Ammon's horn (tissue), 1 donor: ENCODE measurements at places on chromosomes 1 and 21.
A peak's percentile ranks its signal among the peaks of the same experiment; 100 is the strongest.

GRCh38 chr21:43959231-43960116 lies 52.6 kb upstream of the TRAPPC10 start:
- no peak for DNase-seq

GRCh38 chr1:78375996-78376395 lies 114.8 kb upstream of the PTGFR start:
- no peak for DNase-seq

GRCh38 chr1:203199816-203200571 lies 13.5 kb upstream of the CHI3L1 start:
- DNase-seq, result peak; percentile 74

- peak; percentile 50 for DNase-seq
These were observed at the start of gene TRIM67 for GRCh38 chr1:231161667-231162296. Gene TRIM67, plus strand, starts transcription at chr1:231162058. Its CDS starts 912 bp downstream, at chr1:231162970.

GRCh38 chr1:77643456-77643855 lies 39.0 kb downstream of the ZZZ3 start:
- no peak for DNase-seq

- DNase-seq, result no peak
These were observed 114.6 kb upstream of the VAV3 start for GRCh38 chr1:108079440-108080025.

DNA sequence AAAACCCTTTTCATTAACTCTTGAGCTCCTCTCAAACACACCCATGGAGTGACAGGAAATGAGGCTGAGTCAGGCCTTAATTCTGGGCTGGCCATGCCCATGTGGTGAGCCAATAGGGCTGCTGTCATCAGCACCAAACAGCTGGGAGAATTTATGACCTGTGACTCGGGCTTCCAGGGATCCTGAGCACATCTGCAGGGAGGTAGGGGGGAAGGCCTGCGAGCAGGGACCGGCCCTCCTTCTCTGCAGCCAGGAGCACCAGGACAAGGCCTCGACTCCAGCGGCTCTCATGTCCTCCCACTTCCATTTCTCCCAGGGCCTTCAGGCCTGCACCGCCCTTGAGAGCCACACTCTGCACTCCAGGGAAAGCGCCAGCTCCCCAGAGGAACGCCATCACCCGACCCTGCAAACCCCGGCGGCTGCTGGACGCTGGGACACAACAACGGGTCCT lies 14.6 kb downstream of the RIPK4 start:
- no peak for DNase-seq

- DNase-seq, result peak; percentile 42
These were observed 68.9 kb downstream of the LRRC8C start for GRCh38 chr1:89701746-89702241.

- no peak for DNase-seq
These were observed 4.2 kb downstream of the CYP4B1 start for GRCh38 chr1:46802901-46803574.

GRCh38 chr1:185425163-185425562 lies 108.1 kb upstream of the IVNS1ABP start:
- DNase-seq, result no peak

DNA sequence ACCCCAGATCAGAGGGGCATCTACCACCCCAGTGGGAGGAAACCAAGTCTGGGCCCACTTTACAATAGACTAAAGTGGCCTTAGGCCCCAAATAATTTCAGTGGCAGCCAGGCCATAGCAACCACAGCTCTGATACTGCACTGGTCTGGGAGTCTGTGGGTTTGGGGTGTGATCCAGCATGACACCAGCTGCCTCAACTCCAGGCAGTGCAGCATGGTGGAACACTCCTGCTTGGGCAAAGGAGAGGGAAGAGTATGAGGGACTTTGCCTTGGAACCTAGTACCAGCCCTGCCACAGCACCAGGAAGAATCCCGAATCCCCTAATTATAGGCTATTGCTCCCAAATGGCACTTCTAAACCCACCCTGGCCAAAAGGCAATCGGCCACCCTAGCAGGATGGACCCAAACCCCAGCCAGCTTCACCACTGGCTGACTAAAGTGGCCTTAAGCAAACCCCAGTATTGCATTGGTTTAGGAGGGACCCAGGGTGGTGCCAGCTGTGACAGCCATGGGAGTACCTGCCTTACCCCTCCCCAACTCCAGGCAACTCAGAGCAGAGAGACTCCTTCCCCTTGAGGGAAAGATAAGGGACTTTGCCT lies 47.1 kb downstream of the PACC1 start:
- no peak for DNase-seq

DNA sequence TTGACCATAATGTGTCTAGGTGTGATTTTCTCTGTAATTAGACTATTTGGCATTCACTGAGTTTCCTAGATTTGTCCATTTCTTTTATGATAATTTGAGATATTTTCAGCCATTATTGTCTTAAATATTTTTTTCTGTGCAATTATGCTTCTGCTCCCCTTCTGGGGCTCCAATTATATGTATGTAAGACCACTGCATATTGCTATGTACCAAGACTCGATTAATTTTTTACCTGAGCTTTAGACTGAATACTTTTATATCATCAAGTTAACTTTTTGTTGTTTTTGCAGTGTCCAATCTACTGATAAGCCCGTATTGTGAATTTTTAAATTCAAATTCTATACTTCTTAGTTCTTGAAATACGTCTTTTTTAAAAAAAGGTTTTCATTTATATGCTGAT lies 5.1 kb upstream of the TAF1A start:
- no peak for DNase-seq

GRCh38 chr1:203120325-203121153 lies 7.0 kb upstream of the ADORA1 start:
- DNase-seq, result no peak
